Hypothalamus (tissue), 51 donors: ENCODE measurements at places on chromosomes 2 and 18.
A peak's percentile ranks its signal among the peaks of the same experiment; 100 is the strongest.

DNA sequence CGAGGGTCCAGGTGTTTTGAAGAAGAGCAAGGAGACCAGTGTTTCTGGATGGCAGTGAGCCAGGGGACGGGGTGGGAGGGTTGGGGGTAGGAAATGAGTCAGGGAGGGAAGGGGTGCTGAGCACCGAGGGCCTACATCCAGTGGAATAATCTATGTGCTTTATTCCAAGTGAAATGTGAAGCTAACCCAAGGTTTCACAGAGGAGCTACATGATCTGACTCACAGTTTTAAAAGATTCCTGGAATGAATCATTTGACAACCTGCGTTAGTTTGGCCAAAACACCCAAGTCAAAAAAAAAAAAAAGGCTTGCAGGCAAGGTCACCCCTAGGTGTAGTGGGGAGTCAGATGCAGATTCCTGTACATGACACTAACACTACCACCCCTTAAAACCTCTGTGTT is 419.7 kb upstream of the MEX3C start:
- no peak for DNase-seq

- DNase-seq: no peak
These were observed 141.5 kb upstream of the NDUFV2 start for GRCh38 chr18:8960740-8961657.

DNA sequence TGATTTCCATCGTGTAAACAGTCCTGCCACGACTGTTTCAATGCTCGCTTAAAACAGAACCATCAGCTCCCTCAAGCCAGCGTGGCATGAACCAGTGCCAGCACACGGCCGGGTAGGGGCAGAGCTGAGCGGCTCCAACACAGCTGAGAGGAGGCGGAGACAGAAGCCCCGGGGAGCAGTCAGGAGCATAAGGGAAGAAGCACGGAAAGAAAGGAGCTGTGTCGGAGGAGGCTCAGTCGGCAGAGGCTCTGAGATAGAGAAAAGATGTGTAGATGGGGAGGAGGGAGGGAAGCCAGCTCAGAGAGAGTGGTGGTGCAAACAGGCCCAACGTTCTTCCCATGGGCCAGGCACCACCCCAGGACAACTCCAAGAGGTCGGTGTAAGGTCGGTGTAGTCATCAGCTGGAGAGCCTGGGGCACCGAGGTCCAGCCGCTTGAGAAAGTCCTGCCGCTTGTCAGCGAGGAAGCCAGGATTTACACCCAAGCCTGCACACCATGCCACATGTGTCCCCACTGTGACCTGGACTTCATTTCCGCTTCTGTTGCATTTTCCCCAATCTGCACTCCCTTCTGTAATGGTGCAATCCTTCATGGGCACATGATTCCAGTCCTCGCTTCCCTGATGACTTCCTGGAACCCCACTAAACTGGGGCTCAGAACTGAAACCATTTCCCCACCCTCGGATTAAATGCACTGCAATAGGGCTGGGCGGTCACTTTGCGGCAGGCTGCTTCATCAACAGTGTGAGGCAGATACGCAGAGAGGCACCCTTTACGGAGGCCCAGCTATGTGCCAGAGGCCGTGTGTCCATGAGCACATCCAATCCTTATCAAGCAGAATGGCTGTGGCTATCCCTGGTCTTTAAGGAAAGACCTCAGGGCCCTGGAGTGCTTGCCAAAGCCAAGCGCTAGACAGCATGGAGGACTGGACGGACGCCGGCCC is 43.5 kb downstream of the CYP27C1 start:
- DNase-seq: no peak

- DNase-seq: no peak
These were observed 297.5 kb upstream of the RGPD4 start for GRCh38 chr2:107529146-107529545.

DNA sequence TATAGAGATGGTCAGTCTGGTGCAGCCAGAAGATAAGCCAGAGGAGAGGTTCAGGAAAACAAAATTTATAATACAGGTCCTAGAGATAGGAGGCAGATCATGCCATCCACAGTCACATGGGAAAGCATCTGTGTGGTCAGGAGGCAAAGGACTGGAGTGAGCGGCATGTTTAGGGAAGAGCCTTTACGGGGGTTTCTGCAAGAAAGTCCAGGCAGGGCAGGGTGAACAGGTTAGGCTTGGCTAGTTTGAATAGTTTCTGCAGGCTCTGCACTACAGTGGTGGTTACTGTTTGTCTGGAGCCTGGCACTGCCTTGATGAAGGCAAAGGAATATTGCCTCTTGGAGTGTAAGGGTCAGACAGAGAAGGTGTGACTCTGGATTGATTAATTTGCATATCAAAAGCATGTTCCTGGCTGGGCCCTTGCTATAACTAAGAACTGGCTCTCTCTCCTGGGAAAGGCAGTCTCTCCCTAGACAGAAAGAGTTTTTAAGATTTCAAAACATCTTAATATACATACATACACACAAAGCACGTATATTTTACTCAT is 1034.7 kb upstream of the CHAC2 start:
- DNase-seq: no peak

- DNase-seq: no peak
These were observed 50.1 kb downstream of the MAP2 start for GRCh38 chr2:209473930-209474419.

- DNase-seq: no peak
These were observed 173.3 kb downstream of the TWIST2 start for GRCh38 chr2:239021224-239021623.

DNA sequence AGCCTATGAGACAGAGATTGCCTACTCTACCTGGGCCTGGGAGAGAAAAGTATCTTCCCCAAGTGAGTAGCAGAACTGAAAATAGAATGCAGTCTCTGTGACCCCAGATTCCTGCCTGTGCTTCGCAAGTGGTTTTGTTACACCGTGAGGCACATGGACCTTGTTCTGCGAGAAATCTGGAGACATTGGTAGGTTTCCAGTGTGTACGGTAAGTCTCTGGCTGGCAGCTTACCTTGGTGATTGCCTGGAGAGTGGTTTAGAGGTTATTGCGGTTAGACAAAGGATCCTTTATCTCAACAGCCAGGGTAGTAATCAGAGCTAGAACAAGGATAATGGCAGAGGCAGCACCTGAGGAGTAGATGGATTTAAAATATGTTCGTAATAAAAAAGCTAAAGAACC is 606.0 kb upstream of the GCFC2 start:
- no peak for DNase-seq

- DNase-seq: no peak
These were observed 45.0 kb upstream of the CD28 start for GRCh38 chr2:203661279-203661908.

GRCh38 chr2:224546926-224547325 is 38.2 kb downstream of the CUL3 start:
- no peak for DNase-seq

DNA sequence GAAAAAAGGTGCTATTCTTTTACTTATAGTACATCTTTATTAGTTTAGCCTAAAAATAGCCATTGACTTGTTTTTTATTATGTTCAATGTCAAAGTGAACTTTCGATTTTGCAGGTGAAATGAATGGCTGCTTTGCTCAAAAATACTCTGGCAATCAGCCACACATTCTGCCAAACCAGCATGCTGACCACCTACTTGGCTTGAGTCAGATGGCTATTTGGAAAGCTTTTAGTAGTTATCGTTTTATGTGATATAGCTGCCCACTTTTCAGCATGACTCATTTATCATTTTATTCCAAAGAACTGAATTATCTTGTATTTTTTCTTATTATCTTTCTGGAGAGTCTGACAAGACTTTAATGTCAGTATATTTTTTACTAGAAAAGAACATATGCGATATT is 1615.8 kb upstream of the TMEFF2 start:
- DNase-seq: no peak

- peak; percentile 80 for DNase-seq
These were observed 518 bp upstream of the NFU1 start for GRCh38 chr2:69437751-69438154.

- DNase-seq: no peak
These were observed 130.3 kb downstream of the MGAT5 start for GRCh38 chr2:134384131-134384530.

- no peak for DNase-seq
These were observed 24.5 kb downstream of the MALT1 start for GRCh38 chr18:58695772-58696171.

- DNase-seq: no peak
These were observed 195.6 kb downstream of the HRH4 start for GRCh38 chr18:24656050-24656449.

DNA sequence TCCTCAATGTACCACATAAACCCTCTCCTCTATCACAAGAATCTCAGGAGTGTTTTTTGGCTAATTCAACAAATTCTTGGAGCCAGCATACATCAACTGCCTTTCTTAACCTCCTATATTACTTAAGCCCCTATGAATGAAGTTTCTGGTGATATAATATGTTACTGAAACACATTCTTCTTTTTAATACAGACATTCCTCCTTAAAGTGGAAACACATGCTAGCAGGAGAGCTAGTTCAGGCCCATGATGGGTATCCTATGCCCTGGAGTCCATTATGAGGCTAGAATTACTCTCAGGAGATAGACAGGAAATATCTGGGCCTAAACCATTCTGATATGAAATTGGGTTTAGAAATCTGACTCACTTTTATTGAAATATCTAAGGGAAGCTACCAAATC is 26.6 kb upstream of the RMDN2 start:
- no peak for DNase-seq

- DNase-seq: no peak
These were observed 82.6 kb downstream of the TPO start for GRCh38 chr2:1495676-1496358.

GRCh38 chr2:4465671-4466070 is 762.3 kb downstream of the DCDC2C start:
- DNase-seq: no peak

- DNase-seq: no peak
These were observed 9.3 kb downstream of the OTX1 start for GRCh38 chr2:63059793-63060471.

DNA sequence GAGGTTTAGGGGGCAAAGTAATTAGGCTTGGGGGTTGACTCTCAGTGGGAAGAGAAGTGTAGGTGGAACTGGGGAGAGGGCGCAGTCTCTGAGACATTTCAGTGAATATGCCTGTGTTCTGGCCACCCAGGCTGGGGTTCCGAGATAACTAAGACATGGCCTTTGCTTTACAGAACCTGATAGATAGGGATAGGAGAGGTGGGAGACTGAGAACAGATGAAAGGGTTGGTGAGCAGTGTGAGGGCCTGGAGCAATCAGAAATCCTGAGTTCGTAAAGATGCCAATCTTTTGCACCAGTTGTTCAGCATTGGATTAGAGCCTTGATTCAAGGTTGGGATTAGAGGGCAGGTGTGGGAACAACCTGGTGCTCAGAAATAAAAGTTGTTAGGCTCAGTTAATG is 15.6 kb downstream of the PARD3B start:
- DNase-seq: no peak

GRCh38 chr2:160482673-160483072 is 10.9 kb downstream of the RBMS1 start:
- no peak for DNase-seq

DNA sequence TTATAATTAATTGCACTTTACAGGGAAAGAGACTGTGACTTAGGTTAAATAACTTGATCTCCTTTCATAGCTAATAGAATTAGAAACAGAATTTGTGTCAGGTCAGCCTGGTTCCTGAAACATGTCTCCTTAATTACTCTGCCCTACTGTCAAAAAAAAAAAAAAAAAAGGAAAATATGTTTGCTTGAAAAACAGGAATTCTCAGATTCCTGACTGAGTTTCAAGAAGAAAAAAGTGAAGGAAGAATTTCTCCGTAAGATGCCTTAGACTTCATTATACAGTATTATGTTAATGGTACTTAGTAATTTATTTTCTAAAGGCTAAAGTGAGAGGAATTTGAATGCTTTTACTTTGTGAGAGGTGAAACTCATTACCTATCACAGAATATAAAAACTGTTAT is 118.4 kb upstream of the REG3G start:
- no peak for DNase-seq

DNA sequence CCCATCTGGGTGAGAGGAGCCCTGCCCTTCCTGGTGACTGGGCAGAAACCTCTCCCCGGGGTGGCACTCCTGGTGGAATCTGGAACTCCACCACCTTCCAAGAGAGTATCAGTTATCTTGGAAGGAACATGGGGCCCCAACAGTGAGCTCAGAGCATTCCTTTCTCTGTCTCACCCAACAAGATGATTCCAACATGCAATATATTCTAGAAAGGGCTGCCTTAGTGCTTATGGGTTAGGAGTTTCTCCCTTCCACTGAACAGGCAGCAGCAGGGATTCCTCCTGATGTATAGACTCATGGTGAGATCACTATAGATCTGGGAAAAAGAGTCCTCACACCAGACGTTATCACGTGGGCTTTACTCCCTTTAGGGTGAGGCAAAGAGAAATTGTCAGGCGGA is 147.1 kb downstream of the COL4A4 start:
- no peak for DNase-seq

DNA sequence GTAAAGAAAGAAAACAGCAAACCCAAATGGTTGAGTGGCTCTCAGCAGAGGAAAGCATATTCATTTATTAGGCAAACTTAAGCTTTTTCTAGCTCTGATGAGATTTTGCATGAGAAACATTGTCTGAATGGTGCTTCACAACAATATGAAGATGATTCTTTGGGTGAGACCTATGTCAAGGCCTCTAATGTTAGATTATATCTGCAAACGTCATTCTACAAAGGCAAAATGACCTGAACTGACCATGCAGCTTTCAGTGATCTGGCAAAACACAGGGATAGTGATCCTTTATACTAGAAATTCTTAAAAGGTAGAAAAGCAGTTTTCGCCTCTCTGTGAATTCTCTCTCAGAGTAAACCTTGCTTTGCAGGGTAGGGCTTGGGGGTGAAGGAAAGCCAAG is 11.7 kb downstream of the RHBDD1 start:
- DNase-seq: no peak

GRCh38 chr2:134198006-134198634 is 55.8 kb upstream of the MGAT5 start:
- DNase-seq: no peak

GRCh38 chr2:241924909-241925250 is 55.4 kb downstream of the RTP5 start:
- no peak for DNase-seq

DNA sequence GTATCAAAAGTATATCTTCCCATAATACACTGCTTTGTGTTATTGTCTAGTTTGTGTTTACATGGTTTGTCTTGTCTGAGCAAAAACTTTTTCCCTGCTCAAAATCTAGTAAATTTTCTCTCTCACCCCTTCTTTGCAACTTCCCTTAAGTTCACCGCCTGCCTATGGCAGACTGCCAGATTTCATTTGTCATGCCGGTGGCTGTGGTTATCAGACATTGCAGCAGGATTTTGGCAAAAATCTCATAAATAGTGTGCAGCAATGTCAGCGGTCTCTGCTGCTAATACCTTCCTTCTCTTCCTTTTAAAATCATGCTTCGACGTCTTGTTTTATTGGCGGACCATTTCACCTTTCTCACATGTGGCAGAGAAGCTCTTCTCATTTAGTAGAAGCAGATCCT is 45.6 kb upstream of the TMEM178A start:
- no peak for DNase-seq

GRCh38 chr18:26901020-26901419 is 35.5 kb upstream of the AQP4 start:
- no peak for DNase-seq

- DNase-seq: no peak
These were observed 53.2 kb downstream of the DIS3L2 start for GRCh38 chr2:232014681-232015080.

GRCh38 chr18:25921677-25922421 is 168.6 kb downstream of the SS18 start:
- no peak for DNase-seq
